ENCODE measurements at places on chromosomes 1 and 21.

- DNase-seq = peak; percentile 44
Measured at GRCh38 chr1:219990782-219991510, 55.4 kb downstream of the EPRS1 start.

GRCh38 chr1:169959686-169960085 lies 66.0 kb upstream of the SCYL3 start:
- DNase-seq = no peak

DNA sequence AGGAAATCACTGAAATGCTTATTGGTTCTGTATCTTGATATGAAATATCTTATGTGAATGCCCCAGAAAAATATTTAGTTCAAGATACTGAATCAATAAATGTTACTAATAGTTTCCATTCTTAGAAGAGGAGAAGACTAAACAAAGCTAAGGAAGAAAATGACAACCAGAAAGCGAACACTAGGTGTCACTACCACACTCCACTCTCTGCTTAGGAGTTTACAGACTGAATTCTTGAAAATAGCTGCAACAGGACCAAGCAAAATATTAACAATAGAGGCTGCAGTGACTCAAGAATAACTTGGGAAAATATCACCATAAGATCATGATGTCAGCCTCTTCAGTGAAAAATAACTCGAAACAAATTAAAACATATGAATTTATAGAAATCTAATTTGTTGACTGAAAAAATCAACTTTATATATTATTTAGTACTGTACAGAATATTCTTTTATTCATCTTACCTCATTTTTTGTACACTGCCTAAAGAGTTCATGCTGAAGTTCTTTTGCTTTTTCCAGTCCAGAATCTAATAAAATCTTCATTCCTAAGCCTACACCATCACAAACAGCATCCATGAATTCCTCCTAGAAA lies 61.6 kb downstream of the KIF14 start:
- peak; percentile 29 for DNase-seq

- no peak for DNase-seq
Measured at GRCh38 chr1:200917291-200917817, 22.7 kb downstream of the INAVA start.

DNA sequence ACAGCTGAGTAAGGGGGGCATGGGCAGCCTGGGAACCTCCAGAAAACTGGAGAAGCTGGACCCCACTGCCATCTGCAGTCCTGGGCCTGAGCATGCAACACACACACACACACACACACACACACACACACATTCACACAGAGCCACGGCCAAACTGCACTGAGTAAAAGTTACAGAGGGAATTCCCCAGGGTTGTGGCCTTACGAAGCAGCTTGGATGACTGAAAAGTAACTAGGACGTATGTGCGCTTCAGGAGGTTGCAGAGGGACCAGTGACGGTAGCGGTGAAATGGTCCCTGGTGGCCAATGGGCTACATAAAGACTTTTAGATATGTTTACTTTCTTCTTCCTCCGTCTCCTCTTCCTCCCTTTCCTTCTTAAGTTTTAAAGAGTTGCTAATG lies 232.5 kb upstream of the TMEM51 start:
- peak; percentile 12 for DNase-seq

DNA sequence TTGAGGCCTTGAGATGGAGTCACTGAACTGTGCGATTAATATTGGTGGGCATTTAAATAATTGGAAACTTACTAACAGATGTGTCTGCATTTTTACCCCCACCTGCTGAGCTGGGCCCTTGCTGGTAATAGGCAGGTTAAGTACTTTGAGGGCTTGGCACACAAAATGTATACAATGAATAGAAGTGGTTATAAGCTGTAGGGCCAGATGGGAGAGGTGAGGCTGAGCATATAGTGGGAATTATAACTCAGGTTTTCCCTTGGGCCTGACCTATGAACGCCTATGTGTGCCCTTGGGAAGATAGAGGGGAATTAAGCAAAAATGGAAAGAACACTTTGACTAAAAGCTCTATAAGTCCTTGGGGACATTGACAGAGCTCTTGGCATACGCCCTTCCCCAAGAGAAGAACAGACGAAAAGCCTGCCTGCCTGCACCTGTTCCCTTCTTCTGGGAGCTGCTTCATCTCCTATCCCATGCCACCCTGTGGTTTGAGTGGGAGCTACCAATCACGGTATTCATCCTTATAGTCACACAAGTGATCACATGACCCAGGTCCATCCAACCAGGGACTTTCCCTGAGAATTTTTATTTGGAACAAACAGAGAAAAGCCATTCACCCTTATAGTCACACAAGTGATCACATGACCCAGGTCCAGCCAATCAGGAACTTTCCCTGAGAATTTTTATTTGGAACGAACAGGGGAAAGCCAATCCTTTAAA lies 260.7 kb upstream of the CSF3R start:
- no peak for DNase-seq

DNA sequence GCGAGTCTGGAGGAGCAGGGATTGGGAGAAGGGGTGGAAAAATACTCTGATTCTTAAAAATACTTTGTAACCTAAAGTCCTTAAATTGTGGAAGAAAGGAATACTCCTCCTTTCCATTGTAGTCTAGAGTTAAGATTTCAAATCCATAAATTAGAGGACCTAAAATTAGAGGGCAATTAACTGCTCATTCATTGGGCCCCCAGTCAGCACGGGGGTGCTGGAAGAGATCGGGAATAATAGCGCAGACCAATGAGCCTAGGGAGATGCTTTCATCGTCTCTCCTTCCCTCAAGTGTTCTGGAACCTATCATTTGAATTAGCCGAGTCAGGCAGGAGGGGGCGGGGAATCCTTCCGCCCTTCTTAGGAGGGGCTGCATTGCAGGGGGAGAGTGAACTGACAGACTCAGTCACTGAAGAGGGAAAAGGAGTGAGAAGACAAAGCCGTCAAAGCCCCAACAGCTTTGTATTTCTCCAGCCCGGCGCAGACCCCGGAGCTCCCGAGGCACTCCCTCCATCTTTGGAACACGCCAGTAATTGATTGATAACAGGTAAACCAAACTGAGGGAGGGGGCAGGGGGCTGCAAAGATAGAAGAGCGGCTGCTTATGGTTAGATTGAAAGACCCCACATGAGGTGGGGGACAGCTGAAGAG lies at the start of gene MLLT11:
Gene MLLT11, plus strand, starts transcription at position 391 of the 650 bp plus-strand sequence. CDS start 6,828 bp downstream, outside the sequence.
- DNase-seq = peak; percentile 63

GRCh38 chr1:156858555-156858956 lies 361 bp downstream of the INSRR start:
- no peak for DNase-seq

GRCh38 chr1:75937034-75937433 lies 4.8 kb upstream of the ASB17 start:
- no peak for DNase-seq

DNA sequence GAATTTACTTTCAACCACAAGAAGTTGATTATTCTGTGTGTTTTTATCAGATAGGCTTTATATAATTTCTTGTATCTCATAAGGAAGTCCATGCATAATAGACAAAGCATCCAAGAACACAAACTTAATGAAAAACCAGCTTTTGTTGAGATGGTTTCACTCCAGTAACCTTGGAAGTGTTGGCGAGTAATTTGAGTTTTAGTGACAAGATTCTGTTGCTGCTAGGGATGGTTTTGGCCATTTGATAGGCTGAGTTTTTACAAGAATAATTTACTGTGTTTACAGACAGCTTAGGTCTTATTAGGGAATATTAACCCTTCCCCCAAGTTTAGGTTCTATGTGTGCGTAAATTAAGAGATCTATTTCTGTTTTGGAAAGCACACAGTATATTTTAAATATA lies 513.6 kb downstream of the USP25 start:
- no peak for DNase-seq

Data from dermis microvascular lymphatic vessel endothelial cell (primary cell).